Astrocyte (in vitro differentiated cells and primary cell): ENCODE measurements at places on chromosomes 4 and X.

DNA sequence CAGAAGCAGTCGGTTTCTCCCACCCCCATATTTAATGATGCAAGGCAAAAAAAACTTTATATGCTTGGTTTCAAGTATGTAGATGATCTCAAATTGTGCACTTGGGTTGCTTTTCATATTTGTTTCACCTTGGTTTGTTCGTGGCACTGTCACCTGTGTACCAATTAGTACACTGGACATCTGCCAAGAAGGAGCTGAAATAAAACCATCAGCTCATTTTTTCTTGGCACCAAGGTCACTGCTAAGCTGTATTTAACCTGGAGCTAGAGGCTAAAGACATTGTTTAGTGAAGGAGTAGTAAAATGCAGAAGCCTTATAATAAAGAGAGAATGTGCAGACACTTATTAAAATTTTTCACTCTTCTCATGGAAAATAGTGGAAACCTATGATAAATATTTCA is 430.8 kb downstream of the ARHGAP24 start:
- DNase-seq, result no peak

GRCh38 chr4:147816382-147817254 is 84.7 kb downstream of the ARHGAP10 start:
- no peak for DNase-seq

DNA sequence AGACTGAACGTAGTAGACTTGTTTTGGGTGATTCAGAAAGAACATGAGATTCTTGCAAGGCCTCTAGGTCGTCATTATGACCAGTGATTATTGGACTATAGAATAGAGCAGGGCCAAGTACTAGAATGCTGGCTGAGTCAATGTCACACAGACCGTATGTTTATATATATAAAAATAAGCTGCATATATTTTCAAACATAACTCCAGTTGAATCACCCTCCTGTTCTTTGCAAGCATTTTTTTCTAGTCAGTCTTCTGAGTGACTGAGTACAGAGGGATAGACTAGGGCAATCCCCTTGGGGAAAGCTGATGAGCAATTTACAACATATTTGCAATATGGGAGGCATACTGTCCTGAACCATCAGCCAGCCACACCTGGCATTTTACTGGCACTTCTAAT is 48.4 kb upstream of the PRPS1 start:
- no peak for DNase-seq

DNA sequence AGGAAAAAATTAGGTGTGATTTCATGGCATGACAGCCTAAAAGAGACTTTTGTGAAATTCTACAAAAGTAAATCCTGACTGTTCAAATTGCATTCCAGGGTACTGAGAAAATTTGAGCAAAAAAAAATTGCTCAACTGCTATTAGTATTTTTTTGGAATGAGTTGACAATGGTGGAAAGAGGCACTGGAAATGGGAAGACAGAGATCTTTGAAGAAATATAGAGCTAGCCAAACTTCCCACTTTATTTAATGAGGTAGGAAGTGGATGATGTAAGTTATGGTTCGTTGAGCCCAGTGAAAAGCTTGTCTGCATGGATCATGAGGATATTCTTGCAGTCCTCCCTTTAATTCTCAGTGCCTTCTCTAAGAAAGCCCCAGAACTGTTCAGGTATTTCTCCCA is 183.8 kb downstream of the PTTG2 start:
- DNase-seq, result no peak

DNA sequence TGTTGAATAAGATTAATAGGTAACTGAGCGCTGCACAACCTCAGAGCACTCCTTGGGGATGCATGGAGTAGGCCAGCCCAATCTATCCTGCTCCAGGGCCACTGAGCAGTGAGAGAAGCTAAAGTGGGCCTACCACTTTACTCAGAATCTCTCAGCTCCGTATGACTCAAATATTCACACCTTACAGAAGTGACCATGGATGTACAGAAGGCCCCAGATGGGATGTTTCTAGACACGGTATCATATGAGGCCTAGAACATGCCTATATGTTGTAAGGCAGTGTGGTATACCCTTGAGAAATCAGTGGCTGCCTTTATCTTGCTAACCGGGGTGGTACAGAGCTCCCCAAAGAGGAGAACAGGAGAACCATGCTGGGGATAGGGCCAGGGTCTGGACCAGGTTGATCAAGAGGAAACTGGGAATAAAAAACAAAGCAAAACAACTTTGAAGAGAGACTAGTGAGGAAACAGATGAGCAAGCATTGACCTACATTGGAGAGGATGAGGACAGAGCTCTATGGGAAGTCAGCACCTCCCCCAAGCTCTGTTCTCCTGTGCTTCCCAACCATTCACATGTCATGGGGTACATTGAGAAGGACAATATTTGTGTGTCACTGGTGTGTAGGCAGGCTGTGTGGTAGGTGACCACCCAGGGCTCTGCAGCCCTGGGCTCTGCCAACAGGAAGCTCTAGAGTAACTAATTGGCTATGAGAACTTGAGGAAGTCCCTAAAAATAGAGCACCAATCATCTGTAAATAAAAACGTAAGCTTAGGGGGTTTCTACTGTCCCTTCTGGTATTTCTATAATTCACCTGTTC is 31.4 kb downstream of the HOPX start:
- DNase-seq, result no peak

GRCh38 chr4:7001271-7001670 is 41.9 kb upstream of the TADA2B start:
- DNase-seq, result no peak

DNA sequence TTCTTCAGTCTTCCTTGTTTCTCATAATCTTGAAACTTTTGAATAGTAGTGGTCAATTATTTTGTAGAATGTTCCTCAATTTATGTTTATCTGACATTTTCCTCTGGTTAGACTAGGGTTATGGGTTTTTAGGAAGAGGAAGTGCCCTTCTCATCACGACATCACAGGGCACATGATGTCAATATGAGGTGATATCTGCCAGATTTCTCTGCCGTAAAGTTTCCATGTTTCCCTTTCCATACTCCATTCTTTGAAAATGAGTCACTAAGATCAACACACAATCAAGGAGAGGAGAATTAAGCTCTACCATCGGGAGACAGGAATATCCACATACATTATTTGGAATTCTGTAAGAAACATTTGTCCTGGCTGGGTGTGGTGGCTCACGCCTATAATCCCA is 28.4 kb downstream of the RP2 start:
- DNase-seq, result peak; percentile 57
